ENCODE measurements at places on chromosomes 12 and 14. TPM values are rescaled to one million over a fixed set of nuclear protein-coding genes. Genes with fewer than 3 reads are reported as not detected.

The TAMALIN gene
- 47.1 TPM for total RNA-seq

The INHBC gene
- not detected for total RNA-seq

The SLC38A6 gene
- 17.2 TPM for total RNA-seq

The C3AR1 gene
- total RNA-seq = 6.4 TPM

All from vagina (tissue), 2 donors.